ENCODE measurements at places on chromosomes 2 and 18.
A peak's percentile ranks its signal among the peaks of the same experiment; 100 is the strongest.

DNA sequence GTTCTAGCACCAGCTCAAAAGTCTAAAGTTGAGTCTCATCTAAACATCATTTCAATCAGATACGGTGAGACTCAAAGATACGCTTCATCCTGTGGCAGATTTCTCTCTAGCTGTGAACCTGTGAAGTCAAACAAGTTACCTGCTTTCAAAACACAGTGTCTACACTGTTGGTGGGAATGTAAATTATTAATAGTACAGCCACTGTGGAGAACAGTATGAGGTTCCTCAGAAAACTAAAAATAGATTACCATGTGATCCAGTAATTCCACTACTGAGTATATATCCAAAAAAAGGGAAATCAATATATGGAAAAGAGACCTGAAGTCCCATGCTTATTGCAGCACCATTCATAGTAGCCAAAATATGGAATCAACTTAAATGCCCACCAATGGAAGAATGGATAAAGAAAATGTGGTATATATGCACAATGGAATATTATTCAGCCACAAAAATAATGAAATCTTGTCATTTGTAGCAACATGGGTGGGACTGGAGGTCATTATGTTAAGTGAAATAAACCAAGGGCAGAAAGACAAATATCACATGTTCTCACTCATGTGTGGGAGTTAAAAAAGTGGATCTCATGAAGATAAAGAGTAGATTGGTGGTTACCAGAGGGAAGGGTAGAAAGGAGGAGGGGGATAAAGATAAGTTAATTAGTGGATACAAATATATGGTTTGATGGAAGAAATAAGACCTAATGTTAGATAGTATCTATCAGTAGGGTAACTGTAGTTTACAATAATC lies 11.7 kb downstream of the UBR3 start:
- no peak for DNase-seq

- no peak for DNase-seq
Observed at GRCh38 chr2:239609607-239610310, 208.9 kb upstream of the HDAC4 start.

- DNase-seq, result no peak
Observed at GRCh38 chr2:149271575-149271974, 58.8 kb upstream of the LYPD6 start.

DNA sequence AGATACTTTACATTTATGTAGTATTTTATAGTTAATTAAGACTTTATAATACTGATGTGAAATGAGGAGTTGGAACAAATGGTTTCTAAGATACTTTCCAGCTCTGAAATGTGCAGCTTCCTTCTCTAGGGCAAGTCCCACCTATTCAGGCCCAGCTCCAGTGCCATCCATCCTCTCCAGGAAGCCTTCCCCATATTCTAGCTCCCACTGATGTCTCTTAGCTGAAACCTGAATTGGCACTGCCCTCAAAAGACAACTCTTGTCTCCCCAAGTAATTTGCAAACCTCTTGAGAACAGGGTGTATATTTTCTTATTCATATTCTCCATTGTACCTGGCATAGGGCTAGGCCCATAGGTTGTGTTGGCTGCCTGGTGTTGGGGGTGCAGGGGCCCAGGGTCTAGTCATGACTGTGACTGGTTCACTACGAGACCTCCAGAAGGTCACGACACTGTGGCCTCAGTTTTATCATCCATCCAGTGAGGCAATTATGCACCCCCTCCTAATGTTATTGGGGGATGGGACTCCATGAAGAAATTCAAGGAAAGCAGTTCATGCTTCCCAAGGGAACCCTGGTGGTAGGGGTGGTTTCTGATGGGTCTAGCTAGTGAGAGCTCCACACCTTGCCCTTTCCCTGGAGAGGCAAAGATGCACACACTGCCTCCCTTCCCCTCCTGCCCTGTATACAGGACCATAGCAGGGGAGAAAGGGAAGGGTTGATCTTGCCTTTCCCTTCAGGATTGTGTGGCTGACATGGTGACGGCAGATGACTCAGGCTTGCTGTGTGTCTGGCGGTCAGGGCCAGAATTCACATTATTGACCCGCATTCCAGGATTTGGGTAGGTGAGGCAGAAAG lies 2.8 kb downstream of the WDR54 start:
- no peak for DNase-seq

DNA sequence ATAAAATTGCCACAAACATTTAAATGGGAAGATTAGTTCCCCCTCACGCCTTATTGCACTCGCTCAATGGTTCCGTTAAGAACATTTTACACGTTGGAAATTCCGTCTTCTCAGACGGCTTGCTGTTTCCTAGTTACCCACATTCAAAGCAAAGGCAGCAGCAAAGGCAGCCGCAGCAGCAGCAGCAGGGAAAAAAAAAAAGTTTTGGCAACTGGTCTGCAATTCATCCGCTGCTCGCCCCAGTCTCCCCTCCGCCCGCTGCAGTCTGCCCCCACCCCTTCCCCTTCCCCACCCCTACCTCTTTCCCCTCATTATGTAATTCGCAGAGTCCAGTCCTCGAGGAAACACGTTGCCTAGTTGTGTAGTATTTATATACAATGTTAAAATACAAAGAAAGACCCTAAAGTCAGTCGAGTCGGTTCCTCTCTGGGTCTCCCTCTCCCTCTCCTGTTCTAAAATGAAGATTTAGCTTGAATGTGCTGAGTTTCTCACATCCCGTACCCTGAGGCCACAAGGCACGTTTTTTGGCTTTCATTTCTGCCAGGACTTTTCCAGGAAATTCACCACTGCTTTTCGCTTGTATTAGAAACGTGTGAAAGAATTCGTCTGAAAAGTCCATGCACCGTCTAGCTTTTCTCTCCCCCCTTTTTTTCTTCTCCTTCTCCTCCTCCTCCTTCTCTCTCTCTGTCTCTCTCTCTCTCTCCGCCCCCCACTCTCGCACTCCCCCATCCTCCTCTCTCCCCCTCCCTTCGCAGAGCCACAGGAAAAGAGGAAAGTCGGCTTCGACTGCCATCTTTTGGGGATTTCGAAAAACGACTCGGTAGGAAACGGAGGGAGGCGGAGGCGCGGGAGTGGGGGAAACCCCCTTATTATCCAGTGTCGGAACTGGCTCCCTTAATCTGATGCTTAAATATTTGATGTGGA lies 140.0 kb downstream of the MEIS1 start:
- peak; percentile 70 for DNase-seq

GRCh38 chr18:59550174-59550516 lies 147.1 kb downstream of the CCBE1 start:
- DNase-seq, result no peak

GRCh38 chr2:46284260-46284659 lies 12.9 kb upstream of the EPAS1 start:
- DNase-seq, result no peak

GRCh38 chr18:60982329-60982695 lies 350.9 kb upstream of the CDH20 start:
- DNase-seq, result no peak

- no peak for DNase-seq
Observed at GRCh38 chr2:142872882-142873724, 4.4 kb upstream of the KYNU start.

GRCh38 chr2:30417253-30417652 lies 29.8 kb upstream of the LCLAT1 start:
- DNase-seq, result no peak

- DNase-seq, result no peak
Observed at GRCh38 chr2:96163768-96164429, 18.7 kb upstream of the DUSP2 start.

DNA sequence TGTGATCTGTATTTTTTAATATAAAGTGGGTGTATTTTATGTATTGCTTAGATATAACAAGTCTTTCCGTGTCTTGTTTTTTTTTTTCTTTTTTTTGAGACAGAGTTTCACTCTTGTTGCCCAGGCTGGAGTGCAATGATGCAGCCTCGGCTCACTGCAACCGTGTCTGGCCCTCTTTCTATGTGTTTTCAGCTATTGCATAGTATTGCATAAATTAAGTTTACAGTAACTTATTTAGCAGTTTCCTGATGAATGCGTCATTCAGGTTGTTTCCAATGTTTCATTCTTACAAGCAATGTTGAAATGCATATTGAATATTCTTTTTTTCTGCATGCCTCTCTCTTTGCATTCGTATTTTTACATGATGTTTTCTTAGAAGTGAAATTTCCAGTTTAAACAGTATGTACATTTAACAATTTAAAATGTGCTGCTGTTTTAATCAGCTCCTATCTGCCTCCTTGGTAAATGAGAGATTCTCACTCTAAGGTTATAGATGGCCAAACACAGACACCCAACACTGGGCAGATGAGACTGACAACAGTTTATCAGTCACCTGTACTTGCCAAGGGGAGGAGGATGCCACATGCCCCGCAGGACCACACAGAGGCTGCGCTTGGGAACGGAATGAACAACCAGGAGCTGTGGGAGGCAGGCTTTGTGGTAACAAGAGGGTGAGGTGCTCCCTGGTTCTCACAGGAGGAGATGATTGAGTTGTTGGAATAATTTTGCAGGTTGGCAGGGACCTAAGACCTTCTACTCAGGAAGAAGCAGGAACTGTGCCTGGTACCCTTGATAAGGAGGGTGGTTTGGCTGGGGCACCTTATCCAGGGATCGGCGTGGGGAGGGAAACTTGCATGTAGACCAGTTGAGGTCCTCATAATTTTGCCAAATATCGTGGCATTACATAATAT lies 7.5 kb downstream of the SLC9A4 start:
- DNase-seq, result no peak

- DNase-seq, result no peak
Observed at GRCh38 chr2:19899985-19900930, 1.5 kb downstream of the TTC32 start.

GRCh38 chr2:21041943-21042707 lies 1.7 kb downstream of the APOB start:
- DNase-seq, result no peak
